ENCODE measurements at places on chromosomes 3 and 15.

DNA sequence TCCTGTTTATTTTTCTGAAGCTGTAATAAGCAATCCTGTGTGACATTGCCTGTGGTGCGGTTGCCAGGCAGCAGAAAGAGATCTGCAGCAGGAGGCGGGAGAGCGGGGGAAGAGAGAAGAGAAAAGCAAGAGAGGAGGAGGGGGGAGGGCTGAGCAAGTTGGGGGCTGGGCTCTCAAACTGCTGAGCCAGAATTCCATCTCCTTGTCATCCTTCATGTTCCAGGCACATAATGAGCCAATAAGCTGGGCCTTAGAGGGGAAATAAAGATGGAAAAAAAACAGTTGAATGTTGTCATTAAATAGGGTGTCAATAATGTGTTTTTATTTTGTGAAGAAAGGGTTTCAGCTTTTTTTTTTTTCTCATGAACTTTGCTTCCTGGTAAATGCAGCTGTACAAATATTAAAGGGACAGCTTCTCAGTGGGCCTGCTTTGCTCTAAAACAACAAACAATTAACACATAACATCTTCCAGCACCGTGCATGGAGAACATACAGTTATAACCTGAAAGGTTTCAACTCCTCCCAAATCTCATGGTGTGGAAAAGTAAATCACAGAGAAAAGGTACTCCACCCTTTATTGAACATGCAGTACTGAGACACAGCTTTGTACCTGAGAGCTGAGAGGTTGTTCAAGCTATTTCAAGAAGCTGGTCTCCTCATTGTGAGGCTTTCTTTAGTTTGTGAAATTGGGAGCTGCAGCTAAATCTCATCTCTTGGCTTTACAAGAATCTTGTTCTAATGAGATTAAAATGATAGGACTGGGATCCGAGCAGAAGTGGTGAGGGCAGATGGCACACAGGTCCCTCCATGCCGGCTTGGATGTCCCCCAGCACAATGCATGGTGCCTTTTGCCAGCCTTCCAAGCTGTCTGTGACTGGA, 451.1 kb upstream of the KCNMB2 start:
- DNase-seq, result peak; percentile 92

DNA sequence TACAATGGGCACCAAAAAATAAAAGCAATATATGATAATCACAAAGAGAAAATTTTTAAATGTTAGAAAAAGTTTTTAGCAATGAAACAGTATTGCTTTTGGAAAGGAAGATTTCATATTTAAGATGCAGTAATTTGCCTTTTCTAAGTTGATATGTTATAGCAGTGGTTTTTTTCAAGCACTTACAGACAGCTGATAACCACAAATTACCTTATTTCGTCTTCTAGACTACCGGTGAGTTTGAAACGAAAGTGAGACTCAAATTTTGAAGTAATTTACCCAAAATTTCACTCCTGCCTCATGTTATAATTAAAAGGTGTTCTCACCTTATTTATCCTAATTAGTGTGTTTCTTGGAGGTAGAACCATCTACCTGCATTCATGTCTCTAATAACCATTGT, 207.8 kb downstream of the MCTP2 start:
- DNase-seq, result no peak

GRCh38 chr15:41512940-41513505, 604 bp downstream of the LTK start:
- DNase-seq, result no peak

- no peak for DNase-seq
Observed at GRCh38 chr3:27319847-27320526, 49.2 kb downstream of the NEK10 start.

- peak; percentile 68 for DNase-seq
Observed at GRCh38 chr3:120177151-120177550, 82.9 kb upstream of the GSK3B start.

GRCh38 chr3:81788610-81789009, 27.2 kb upstream of the GBE1 start:
- DNase-seq, result no peak

DNA sequence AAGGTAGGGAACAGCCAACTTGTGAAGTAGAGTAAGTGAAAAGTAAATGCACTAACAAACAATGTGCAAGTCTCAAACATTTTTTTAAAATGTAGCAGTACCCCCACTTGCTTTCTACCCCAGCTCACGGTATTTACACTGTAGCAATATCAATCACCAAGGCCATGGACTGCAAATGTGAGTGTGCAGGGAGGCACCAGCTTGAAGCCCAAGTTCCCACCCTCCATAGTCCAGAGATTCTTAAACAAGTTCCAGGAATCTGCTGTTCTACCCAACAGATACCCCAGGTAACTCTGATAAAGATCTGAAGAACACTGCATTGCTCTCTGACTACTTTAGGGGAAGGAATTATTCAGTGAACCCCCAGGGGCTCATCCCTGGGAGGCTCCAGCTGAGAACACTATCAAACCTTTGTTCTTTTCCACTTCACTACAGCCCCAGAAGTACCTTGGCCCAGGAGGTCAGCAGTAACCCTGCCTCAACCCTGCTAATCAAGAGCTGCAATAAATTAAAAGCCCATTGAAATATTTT, 86.1 kb downstream of the FOXP1 start:
- no peak for DNase-seq

GRCh38 chr3:8891774-8892173, 71.5 kb downstream of the RAD18 start:
- DNase-seq, result no peak

GRCh38 chr3:150237490-150237889, 170.6 kb upstream of the TSC22D2 start:
- DNase-seq, result no peak

GRCh38 chr15:101162701-101163483, 89.0 kb downstream of the CHSY1 start:
- DNase-seq, result no peak

GRCh38 chr3:152291649-152292066, 22.9 kb downstream of the MBNL1 start:
- peak; percentile 64 for DNase-seq

DNA sequence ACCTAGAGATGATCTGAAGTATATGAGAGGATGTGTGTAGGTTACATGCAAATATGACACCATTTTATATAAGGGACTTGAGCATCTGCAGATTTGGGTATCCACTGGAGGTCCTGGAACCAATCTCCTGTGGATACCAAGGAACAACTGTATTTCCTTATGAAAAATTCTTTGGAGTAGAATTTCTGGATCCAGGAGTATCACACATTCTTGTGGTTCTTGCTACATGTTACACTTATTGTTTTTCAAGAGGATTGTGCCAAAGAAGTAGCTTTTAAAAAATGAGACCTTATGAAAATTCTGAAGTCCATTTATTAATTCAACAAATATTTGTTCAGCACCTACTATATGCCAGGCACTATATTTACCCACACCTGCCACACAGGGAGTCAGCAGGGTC, 15.7 kb upstream of the TBC1D23 start:
- no peak for DNase-seq
